CD4-positive, alpha-beta memory T cell (primary cell): ENCODE measurements at places on chromosomes 11 and 22. TPM values are rescaled to one million over a fixed set of nuclear protein-coding genes. Genes with fewer than 3 reads are reported as not detected.

DNAJB13 gene
- total RNA-seq, result 0.23 TPM

INPP5J gene
- 0.22 TPM for total RNA-seq

OR2AT4 gene
- total RNA-seq, result not detected

LPXN gene
- total RNA-seq, result 147 TPM

ADAMTS15 gene
- not detected for total RNA-seq

PARVA gene
- 1.3 TPM for total RNA-seq

GRCh38 chr22:37741312-37741795 lies 44.5 kb downstream of the TRIOBP start:
- no peak for DNase-seq

GRCh38 chr11:76276046-76276780 lies 69.9 kb upstream of the WNT11 start:
- DNase-seq, result no peak

DNA sequence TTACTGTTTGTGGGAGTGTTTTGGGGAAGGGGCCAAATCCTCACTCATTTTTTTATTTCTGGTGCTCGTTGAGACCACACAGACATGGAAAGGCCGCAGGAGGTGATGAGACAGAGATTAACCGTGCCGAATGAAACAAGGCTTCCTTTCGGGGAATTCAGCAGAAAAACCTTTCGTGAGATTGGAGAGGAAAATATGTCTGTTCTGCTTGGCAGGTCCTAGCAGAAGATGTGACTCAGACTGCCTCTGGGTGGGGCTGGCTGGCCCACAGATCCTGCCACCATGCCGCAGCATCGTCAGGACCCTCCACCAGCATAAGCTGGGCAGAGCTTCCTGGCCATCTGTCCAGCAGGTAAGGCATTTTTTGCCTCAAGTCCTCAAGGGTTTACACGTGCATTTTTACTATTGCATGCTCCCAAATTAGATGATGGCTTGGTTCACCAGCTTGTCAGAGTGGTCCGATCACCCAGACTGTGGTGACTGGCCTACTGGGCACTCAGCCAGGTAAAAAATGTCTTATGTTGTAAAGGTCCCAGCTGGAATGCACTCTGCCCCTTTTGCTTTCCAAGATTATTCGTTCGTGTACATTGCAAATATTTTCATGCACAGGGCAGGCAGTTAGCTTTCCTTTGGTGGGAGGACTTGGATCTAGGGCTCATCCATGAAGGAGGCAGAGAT lies 1.5 kb downstream of the DDB2 start:
- peak; percentile 29 for DNase-seq

- DNase-seq, result no peak
These were observed 62.1 kb upstream of the CADM1 start for GRCh38 chr11:115566180-115566764.

GRCh38 chr22:39374801-39375200 lies 24.8 kb upstream of the TAB1 start:
- no peak for DNase-seq
